NCI-H2081 (cell line): ENCODE measurements at places on chromosomes 7 and 10.

DNA sequence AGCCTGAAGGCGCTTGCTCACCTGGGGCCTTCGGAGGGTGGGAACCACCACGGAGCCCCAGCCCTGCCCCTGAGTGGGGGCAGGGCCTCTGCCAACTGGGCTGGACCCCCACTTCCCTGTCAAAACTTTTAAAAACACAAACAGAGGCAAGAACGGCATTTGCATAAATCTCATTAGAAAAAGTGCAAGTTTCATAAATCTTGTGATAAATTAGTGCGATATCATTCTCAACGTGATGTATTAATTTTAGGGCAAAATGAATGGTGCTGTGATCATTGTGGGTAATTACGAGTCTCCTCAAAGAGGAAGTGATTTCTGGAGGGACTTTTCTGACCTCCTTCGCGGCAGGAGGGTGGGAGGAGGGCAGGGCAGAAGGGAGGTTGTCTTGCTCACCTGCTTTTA, 98.3 kb downstream of the CDH23 start:
- no peak for DNase-seq

- DNase-seq, result no peak
Measured at GRCh38 chr10:44316187-44316921, 68.5 kb downstream of the CXCL12 start.

- no peak for DNase-seq
Measured at GRCh38 chr10:113104047-113104446, 154.0 kb downstream of the TCF7L2 start.

DNA sequence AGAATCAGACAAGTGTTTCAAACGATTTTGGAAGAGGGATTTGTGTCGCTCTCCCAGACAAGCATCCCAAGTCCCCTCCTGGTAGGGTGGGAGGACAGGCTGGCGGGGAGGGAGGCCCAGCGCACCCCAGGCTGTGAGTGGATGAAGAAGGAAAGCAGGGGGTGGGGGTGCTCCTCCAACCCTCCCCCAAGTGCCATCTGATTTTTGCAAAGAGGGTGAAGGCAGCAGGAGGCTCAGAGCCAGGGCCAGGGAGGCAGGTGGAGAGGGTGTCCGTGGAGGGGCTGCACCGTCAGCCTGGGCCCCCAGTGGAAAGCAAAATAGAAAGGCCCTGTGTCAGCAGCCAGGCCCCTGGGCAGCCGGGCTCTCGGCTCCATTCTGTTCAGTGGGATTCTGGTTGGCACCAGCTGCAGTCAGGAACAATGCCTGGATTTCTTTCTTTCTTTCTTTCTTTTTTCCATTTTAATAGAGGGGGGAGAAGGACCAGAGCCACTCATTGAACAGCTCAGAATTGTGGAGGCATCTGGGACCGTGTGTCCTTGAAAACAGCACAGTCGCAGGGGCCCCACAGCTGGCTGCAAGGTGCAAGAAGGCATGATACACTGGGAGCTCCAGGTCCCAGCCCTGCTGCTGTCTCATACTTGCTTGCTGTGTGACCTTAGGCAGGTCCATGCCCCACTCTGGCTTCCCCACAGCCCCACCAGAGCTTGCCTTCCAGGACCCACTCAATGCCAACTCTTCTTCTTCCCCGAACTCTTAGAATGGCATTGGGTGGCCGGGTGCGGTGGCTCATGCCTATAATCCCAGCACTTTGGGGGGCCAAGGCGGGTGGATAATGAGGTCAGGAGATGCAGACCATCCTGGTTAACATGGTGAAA, 7.1 kb upstream of the ZMIZ1 start:
- DNase-seq, result no peak

DNA sequence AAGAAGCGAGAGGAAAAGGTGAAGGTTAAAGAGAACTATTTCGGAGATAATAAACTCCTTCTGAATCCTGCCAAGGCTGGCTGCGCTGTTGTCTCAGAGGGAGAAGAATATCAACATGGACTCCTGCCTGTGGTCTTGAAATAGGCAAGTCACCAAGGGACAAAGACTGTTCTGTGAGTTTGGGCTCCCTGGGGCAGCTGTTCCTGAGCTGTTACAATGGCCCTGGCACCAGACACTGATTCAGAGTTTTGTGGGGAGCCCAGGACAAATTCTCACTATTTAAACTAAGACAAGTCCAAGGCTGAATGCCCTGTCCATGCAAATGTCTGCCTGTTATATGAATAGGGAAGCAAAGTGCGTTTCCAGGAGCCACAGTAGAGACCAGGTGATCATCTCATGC, 81.4 kb downstream of the PRPF18 start:
- DNase-seq, result no peak

GRCh38 chr10:51980752-51981151, 281.4 kb upstream of the CSTF2T start:
- no peak for DNase-seq

DNA sequence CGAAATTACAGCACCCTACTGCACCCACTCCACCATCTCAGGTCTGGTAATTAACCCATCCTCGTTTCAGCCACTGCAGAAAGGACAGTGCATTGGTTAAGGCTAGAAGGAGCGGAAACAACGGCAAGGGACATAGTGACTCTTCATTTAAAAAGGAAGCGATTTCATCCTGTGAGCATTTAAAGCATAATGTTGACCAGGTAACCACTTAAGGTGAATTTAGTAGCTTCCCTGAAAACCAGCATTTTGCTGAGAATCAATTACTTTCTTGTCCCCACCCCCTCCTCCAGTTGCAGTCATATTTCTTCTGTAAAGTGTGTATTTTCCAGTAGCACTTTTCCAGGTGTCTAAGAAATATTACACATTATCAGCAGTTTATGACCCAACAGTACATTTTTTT, 821 bp upstream of the JAZF1 start:
- DNase-seq, result no peak

DNA sequence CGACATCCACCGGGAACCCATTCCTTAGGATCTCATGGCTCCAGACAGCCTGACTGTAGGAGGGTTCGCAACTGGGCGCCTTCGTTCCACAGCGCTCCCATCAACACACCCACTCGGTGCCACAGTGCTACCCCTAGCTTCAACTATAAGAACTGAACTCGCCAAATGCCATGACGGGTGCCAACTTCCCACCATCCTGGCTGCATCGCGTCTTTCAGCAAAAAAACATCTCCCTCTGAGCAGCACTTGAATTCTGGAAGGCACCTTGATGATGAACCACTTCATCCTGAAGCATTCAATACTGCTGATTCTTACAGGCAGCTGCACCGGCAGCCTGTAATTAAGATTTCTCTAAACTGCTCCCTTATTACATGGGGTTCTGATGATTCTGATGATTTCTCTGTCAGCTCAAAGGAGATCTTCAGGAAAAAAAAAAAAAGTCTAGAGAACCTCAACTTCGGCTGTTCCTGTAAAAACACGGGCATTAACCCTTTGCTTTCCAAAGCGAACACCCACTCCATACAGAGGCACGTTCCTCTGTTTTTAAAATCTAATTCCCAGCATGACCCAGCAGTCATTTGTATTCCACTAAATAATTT, 1.3 kb downstream of the CYTH3 start:
- peak; percentile 22 for DNase-seq

- no peak for DNase-seq
Measured at GRCh38 chr7:28192786-28193585, 12.4 kb upstream of the JAZF1 start.

DNA sequence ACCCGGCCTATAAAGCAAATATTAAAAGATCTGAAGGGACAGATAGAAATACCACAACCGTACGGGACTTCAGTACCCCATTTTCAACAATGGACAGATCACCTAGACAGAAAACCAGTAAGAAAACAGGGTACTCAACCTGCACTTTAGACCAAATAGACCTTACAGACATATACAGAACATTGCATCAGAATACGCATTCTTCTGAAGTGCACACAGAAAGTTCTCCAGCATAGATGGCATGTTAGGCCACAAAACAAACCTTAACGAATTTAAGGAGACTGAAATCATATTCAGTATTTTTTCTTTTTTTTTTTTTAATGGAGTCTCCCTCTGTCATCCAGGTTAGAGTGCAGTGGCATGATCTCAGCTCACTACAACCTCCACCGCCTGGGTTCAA, 151.5 kb downstream of the TNS3 start:
- no peak for DNase-seq

- DNase-seq, result no peak
Measured at GRCh38 chr7:66720561-66720960, 20.0 kb upstream of the RABGEF1 start.

- DNase-seq, result peak; percentile 47
Measured at GRCh38 chr7:2666588-2667250, 21.3 kb upstream of the AMZ1 start.

- DNase-seq, result peak; percentile 77
Measured at GRCh38 chr7:134514663-134515062, 12.7 kb upstream of the AKR1B10 start.
